ENCODE measurements at places on chromosomes 1 and 21. TPM values are rescaled to one million over a fixed set of nuclear protein-coding genes. Genes with fewer than 3 reads are reported as not detected.

The THBS3 gene
- 11.8 TPM for total RNA-seq

- H3K4me1 ChIP-seq: peaks cover 16% of the 10 kb centered on the region
- H3K4me3 ChIP-seq: peak within 1 kb of the TSS; percentile 45
- peak; percentile 72 for DNase-seq
- H3K27me3 ChIP-seq: no peaks in the 10 kb centered on the region
Measured at GRCh38 chr21:45404730-45405270, at the start of gene COL18A1. TSS of gene COL18A1 (plus strand) at chr21:45405165. CDS start at chr21:45405231, 66 bp downstream.

GRCh38 chr1:87513255-87513654 is 184.6 kb downstream of the LMO4 start:
- DNase-seq: no peak
- H3K4me3 ChIP-seq: no peak overlapping the region
- H3K4me1 ChIP-seq: no peaks in the 10 kb centered on the region

The RGS13 gene
- total RNA-seq: 0.51 TPM
